ENCODE measurements at places on chromosomes 16 and 17. TPM values are rescaled to one million over a fixed set of nuclear protein-coding genes. Genes with fewer than 3 reads are reported as not detected.

SLC5A2 gene
- not detected for total RNA-seq

ABCA9 gene
- not detected for total RNA-seq

KRTAP3-1 gene
- total RNA-seq = not detected

GFAP gene
- 0.07 TPM for total RNA-seq

GUCY2D gene
- not detected for total RNA-seq

TTYH2 gene
- total RNA-seq = 1.3 TPM

PRRT2 gene
- total RNA-seq = 0.60 TPM

SCGB1C2 gene
- not detected for total RNA-seq

ZG16 gene
- total RNA-seq = not detected

CMTM1 gene
- total RNA-seq = 8.7 TPM

TMEM114 gene
- not detected for total RNA-seq

SYCE1L gene
- not detected for total RNA-seq

CISD3 gene
- total RNA-seq = 14.3 TPM

PRM3 gene
- total RNA-seq = not detected

NFAT5 gene
- total RNA-seq = 4.2 TPM

PHOSPHO1 gene
- not detected for total RNA-seq

CARD14 gene
- total RNA-seq = not detected

KRT36 gene
- total RNA-seq = not detected

CALB2 gene
- 6.9 TPM for total RNA-seq

TNFRSF12A gene
- 411 TPM for total RNA-seq

ARL6IP1 gene
- total RNA-seq = 561 TPM

KRT9 gene
- total RNA-seq = not detected

SBK1 gene
- 0.02 TPM for total RNA-seq

UNC13D gene
- 2.7 TPM for total RNA-seq

CLEC19A gene
- not detected for total RNA-seq

CCL13 gene
- not detected for total RNA-seq

ITGAX gene
- total RNA-seq = 2.1 TPM

ACAP1 gene
- total RNA-seq = 2.2 TPM

MKS1 gene
- total RNA-seq = 12.0 TPM

CLDN7 gene
- not detected for total RNA-seq

TNFRSF13B gene
- total RNA-seq = not detected

CRHR1 gene
- not detected for total RNA-seq

HSPB9 gene
- total RNA-seq = not detected

NUFIP2 gene
- total RNA-seq = 34.0 TPM

DNAI2 gene
- not detected for total RNA-seq

WWOX gene
- 18.0 TPM for total RNA-seq

TBC1D3C gene
- total RNA-seq = not detected

CDH5 gene
- total RNA-seq = 0.23 TPM

UMOD gene
- not detected for total RNA-seq

ZFP1 gene
- total RNA-seq = 13.5 TPM

SPNS3 gene
- 0.63 TPM for total RNA-seq

COX6A2 gene
- not detected for total RNA-seq

PLEKHG4 gene
- 1.8 TPM for total RNA-seq

GRAP gene
- total RNA-seq = 0.11 TPM

MMP28 gene
- total RNA-seq = 0.13 TPM

HS3ST3B1 gene
- 6.4 TPM for total RNA-seq

DBNDD1 gene
- 4.1 TPM for total RNA-seq

ARHGDIG gene
- total RNA-seq = not detected

TEKT5 gene
- total RNA-seq = not detected

MYH8 gene
- total RNA-seq = not detected

SMTNL2 gene
- not detected for total RNA-seq

ORC6 gene
- total RNA-seq = 44.9 TPM

VMO1 gene
- total RNA-seq = not detected

PDF gene
- 44.7 TPM for total RNA-seq

CCT6B gene
- 0.10 TPM for total RNA-seq

C16orf86 gene
- total RNA-seq = 2.5 TPM

B4GALNT2 gene
- total RNA-seq = not detected

Measured in HT1080 (cell line).